ENCODE measurements at places on chromosomes 4 and X.

DNA sequence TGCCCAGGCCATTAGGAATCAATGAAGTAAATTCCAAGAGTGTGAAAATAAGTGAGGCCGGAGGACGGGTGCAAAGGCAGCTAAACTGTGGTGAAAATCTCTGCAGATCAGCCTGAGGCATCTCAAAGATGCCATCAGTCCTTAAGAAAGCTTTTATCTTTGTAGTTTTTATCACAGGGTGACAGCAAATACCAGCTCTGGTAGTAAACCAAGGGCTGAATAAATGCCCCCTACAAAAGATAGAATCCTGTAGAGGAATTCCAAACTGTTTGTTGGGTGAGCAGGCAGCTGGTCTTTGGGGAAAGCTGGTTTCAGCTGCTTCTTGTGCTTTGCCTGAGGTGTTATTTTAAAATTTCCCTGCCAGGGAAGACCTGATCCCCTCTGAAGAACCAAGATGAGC is 21.6 kb upstream of the RBM47 start:
- no peak for DNase-seq

DNA sequence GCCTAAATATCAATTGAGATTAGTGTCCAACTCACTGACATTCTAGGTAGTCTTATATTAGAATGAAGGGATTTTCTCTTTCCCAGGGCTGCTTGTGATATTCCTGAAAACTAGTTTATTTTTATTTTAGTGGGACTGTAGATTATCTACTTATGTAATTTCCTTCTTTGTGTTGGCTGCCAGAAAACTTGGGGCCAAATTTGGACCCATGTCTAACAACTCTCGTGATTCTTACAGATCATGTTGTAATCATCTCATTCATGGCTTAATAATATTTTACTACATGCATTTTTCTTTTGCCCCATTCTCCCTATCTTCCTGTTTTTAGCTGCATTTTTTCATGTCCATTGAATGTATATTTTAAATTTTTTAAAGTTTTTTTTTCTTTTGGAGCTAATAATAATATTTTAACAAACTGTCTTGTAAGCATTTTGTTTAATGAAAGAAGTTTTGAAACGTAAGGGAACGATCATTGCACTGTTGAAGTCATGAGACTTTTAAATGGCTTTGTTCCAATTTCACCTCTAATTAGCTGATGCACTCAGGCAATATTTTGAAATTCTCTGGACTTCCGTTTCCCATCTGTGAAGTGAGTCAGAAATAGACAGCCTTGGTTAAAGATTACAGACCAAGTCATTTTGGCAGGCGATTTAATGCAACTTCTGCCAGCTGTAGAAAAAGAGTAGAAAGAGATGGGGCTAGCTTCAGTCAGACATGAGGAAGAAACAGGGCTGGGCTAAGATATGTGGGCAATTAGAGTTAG is 14.3 kb upstream of the TDO2 start:
- no peak for DNase-seq

DNA sequence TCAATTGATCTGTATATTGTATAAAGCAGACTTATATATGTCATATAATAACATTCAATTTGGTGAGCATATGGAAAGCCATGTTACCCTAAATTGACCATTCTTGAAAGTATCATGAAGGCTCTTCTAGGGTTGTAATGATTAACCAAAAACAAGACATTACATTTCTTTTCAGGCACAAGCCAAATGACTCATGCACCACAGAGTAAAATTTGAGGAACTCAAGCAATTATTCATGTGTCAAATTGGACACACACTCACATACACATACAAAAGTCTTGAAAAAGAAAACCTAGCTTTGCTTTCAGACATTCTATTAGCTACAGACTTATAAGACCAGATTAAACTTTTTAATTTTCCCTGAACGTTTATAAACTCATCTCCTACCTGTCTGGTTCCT is 146.5 kb upstream of the PCDH18 start:
- no peak for DNase-seq

GRCh38 chrX:44459501-44459900 is 83.2 kb downstream of the FUNDC1 start:
- no peak for DNase-seq

- no peak for DNase-seq
Observed at GRCh38 chr4:169062897-169063244, 52.8 kb upstream of the CBR4 start.

DNA sequence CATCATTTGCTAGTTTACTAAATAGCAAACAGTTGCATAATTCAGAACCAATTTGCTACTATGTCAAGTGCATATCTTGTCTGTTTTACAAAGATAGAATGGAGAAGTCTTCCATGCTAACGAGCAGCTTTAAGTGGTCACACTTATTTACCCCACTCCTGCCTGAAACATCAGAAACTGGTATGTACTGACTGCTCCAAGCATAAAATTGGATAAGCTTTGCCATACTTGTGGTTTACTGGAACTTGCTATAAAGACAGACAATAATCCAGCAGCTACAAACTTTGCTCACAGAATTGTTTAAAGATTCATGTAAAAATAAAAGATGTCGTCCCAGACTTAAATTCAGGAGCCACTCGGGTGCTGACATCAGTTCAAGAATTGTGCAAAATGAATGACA is 13.3 kb upstream of the CDKL2 start:
- no peak for DNase-seq

DNA sequence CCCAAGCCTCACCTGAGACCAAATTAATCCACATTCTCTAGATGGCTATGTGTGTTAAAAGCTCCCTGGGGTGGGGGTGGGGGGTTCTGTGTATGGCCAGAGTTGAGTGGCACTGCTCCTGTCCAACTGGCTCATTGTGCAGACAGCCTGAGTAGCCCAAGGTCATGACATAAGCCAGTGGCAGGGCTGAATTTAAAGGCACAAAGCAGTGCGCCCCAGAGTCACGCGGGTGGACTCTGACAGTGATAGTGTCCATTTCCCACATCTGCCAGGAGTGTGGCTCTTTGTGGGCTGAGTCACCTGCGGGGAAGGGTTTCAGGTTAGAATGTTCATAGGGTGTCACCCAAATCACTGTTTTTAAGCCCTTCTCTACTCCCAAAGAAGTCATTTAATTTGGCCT is 45.4 kb downstream of the SCD5 start:
- no peak for DNase-seq

- DNase-seq, result no peak
Observed at GRCh38 chrX:123184219-123184865, at the start of gene GRIA3. Gene GRIA3 (plus strand): TSS chrX:123184278. CDS start chrX:123184536, 258 bp downstream.

GRCh38 chr4:3290476-3290875 is 2.3 kb upstream of the RGS12 start:
- no peak for DNase-seq

DNA sequence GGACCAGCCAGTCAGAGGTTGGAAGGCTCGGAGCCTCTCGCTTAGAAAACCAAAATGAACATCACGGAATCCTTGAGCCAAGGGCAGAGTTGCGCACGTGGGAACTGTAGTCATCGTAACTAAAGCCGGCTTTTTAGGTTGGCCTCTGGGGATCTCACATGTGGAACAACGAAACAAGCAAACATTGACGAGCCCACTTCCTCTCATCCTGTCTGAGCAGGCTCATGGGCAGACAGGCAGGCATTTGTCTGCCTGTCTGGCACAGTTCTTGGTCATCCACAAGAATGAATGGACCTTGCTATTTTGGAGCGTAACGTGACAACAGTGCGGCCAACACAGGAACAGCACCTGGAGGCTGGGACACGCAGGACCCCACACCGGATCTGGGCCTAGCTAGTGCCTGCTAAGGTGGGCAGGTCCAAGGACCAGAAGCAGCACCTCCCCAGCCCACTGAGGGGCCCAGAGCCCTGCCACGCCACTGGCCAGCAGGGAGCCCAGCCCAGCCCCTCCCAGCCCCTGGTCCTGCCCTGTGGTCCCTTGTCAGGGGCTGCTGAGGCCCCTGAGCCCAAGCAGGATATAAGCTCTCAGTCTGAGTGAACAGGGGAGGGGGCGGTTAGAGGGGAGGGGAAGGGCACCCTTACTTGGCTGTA is 9.2 kb upstream of the TREX2 start:
- DNase-seq, result no peak

GRCh38 chrX:74449937-74450330 is 28.6 kb downstream of the SLC16A2 start:
- no peak for DNase-seq

DNA sequence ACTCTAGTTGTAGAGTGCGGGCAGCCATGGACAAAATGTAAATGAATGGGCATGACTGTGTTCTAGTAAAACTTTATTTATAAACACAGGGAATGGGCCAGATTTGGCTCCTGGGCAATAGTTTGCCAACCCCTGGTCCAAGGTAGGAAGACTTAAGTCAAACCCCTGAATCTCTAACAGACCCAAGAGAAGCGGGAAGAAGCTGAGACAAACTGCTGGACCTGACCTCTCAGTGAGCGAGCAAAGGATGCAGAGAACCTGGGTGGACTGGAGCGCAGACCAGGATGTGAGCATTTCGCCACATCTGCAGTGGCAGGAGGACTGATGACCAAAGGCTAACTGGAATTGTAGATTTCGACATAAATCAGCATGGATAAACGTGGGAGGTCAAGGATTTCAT is 201.6 kb downstream of the STIM2 start:
- no peak for DNase-seq

GRCh38 chrX:26109142-26109541 is 29.0 kb upstream of the MAGEB18 start:
- no peak for DNase-seq

- DNase-seq, result no peak
Observed at GRCh38 chr4:17930256-17930655, 91.3 kb downstream of the LCORL start.

GRCh38 chr4:138259271-138259670 is 17.1 kb upstream of the SLC7A11 start:
- no peak for DNase-seq

GRCh38 chr4:74389494-74389893 is 24.5 kb downstream of the EREG start:
- DNase-seq, result no peak

- DNase-seq, result no peak
Observed at GRCh38 chrX:13265549-13266132, 54.2 kb downstream of the ATXN3L start.

GRCh38 chr4:65508168-65508567 is 162.1 kb downstream of the EPHA5 start:
- DNase-seq, result no peak

DNA sequence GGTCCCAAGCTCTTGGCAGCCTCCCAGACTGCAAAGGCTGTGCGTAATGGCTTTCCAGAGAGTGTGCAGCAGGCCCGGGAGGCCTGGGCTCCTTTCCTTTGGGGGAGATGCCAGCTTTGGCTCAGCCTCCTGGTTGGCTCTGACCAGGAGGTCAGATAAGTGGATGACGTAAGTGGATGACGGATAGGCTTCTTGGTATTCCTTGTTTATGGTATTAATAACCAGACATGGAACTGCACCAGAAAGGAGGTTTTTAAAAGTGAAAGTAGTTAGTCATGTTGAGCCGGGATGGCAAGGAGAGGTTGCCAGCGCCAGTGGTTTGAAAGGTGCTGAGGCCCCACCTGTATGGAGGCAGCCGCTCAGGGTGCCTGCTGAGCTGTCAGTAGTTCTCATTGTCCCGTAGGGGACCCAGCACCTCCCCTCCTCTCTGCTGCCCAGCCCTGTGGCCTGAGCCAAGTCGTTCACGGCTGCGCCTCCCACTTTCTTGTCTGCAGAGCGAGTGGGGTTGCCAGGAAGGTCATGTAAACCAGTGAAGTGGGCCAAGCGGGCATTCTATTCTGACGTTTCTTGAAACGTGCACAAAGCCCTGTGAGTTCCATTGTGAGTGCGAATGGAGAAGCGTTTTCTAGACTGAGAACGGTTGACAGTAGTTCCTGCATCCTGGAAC is 28.7 kb upstream of the STOX2 start:
- no peak for DNase-seq

DNA sequence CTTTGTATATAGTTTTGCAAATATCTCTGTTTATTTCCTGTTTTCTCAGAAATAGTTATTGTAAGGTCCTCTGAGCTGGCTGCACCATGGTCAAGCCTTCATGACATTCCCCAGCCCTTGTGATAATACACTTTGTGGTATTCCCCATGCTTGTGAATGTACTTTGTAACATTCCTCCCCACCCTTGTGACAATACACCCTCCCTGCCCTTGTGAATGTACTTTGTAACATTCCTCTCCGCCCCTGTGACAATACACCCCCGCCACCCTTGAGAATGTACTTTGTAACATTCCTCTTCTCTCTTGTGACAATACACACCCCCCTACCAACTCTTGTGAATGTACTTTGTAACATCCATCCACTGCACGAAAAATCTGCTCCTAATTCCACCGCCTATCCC is 530.7 kb downstream of the CENPC start:
- DNase-seq, result no peak

DNA sequence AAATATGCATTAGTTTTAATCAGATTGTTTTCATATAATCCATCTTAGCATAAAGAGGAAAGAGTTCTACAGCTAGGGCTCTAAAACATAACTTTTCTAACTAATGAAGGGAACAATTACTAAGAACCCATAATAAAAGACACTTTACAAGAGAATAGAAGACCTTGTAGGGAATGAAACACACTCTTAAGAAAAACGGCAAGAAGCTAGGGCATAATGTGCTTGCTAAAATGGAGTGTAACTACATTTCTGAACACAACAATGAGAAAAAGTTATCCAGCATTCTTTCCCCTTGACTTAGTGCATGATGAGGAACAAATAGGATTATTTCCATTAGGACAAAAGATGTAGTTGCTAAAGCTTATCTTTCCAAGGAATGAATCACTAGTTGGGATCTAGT is 54.6 kb downstream of the ARHGAP6 start:
- no peak for DNase-seq

GRCh38 chrX:149510386-149510785 is 5.3 kb upstream of the IDS start:
- no peak for DNase-seq

GRCh38 chr4:77036206-77036605 is 39.6 kb downstream of the CCNI start:
- no peak for DNase-seq

DNA sequence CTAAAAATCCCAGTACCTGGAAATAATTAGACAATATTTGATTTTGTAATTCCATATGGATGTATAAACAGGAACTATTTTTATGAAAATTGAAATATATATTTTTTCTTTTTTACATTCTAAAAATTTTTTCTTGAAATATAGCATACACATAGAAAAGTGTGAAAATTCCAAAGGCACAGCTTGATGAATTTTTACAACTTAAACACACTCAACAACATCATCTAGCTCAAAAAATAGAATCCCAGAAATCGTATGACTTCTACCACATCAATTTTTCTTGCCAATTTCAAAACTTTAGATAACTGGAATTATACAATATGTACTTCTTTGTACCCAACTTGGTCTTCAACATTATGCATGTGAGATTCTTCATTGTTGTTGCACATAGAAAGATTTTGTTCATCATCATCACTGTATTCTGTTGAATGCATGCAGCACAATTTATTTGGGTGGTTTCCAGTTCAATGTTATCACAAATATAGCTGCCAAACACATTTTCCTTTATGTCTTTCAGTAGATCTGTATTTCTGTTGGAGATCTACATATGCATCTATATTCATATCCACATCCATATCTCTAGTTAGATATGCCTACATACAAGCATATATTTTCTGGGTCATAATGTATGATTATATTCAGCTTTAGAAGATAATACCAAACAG is 340.7 kb upstream of the SLIT2 start:
- DNase-seq, result no peak

GRCh38 chr4:54999003-54999402 is 126.4 kb downstream of the KDR start:
- no peak for DNase-seq
